ENCODE measurements at places on chromosomes 5 and 9.

DNA sequence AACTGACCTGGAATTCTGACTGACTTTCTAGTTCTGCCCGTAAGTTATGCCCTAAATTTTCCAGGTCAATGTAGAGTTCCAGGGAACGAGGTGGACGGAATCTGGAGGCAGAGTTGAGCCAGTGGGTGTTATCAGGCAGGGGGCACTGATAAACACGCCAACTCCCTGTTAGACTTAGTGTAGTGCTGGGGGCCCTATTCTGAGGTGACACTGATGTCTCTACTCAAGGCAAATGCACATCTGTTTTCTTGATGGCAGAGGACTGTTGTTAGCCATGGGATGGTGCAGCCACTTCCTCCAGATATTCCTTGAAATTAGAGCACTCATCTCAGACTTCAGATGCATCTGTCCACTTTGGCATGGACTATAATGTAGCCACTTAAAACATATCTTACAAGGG, 83.5 kb downstream of the C9orf152 start:
- DNase-seq, result no peak

DNA sequence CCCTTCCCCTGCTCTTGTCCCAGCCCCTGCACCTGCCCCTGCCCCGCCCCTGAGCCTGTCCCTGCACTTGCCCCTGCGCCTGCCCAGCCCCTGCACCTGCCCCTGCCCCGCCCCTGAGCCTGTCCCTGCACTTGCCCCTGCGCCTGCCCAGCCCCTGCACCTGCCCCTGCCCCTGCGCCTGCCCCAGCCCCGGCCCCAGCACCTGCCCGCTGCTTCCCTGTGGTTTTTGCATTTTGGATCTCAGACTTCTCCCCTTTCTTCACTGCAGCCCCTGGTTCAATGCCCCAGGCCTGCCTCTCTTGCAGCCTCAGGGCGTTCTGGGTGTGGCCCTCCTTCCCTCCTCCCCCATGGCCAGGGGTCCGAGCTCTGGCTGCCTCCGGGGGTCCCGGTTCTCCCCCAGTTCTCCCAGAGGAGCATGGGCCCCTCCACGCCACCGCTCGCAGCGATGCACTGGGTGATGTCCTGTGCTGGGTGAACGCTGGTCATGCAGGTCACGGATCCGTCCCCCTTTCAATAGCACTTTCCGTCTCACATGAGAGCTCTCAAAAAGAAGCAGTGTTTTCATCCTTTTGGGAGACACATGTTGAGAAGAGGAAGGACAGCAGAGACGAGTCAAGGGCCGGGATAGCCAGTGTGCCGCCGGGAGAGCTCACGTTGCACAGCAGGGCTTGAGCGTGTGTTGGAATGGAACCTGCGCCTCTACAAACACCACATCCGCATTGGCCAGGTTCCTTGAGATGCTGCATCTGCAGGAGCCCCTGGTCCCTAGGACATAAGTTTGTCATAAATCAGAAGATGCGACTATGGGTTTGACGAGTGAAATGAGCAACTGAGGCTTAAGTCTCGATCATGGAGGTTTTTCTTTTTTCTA, 44.0 kb upstream of the IRX4 start:
- no peak for DNase-seq

DNA sequence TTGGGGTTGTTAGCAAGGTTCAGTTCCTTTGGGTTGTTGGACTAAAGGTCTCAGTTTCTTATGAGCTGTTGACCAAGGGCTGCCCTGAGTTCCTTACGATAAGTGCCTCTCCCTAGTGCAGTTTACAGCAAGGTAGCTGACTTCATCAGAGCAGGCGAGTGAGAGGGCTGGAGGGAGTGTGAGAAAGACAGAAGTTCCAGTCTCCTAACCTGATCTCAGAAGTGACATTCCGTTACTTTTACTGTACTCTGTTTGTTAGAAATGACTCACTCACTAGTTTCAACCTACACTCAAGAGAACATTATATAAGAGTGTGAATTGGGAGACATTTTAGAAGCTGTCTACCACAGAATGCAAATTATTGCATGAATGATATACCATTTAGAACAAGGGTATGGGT, 21.2 kb upstream of the IL31RA start:
- DNase-seq, result no peak

DNA sequence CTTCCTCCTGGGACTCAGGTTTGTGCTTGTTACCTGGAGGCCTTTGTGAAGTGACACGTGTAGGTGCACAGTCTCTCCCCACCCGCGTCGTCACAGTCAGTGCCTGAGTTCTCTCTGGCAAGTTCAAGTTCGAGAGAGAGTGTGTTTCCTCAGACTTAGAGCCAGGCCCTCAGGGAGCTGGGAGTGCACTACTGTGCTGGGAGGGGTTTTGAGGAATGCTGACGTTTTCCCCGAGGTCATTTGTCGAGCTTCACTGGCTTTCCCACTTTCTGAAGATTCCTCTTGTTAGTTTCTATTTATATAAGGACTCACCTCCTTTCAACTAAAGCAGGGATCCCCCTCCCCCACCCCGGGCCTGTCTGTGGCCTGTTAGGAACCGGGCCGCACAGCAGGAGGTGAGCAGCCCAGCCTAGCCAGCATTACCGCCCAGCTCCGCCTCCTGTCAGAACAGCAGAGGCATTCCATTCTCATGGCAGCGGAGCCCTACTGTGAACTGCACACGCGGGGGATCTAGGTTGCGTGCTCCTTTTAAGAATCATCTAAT, 209.2 kb downstream of the DIRAS2 start:
- no peak for DNase-seq

GRCh38 chr9:105403552-105404248, 44.1 kb upstream of the FSD1L start:
- no peak for DNase-seq

DNA sequence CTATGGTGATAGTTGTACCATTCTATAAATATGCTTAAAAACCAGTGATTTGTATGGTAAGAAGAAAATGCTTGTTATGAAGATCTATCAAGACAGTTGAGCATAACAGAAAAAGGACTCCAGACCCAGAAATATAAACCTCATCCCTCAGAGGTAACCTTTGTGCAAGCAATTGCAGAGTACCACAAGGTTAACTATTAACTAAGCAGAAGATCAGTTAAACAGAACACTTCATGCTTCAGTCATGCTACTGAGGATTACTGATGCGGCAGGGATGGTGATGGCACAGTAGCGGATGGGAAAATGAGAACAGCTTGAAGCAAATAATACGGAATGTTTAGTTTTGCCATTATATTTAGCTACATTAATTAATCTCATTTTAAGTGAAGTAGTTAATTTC, 45.5 kb downstream of the IARS1 start:
- no peak for DNase-seq

DNA sequence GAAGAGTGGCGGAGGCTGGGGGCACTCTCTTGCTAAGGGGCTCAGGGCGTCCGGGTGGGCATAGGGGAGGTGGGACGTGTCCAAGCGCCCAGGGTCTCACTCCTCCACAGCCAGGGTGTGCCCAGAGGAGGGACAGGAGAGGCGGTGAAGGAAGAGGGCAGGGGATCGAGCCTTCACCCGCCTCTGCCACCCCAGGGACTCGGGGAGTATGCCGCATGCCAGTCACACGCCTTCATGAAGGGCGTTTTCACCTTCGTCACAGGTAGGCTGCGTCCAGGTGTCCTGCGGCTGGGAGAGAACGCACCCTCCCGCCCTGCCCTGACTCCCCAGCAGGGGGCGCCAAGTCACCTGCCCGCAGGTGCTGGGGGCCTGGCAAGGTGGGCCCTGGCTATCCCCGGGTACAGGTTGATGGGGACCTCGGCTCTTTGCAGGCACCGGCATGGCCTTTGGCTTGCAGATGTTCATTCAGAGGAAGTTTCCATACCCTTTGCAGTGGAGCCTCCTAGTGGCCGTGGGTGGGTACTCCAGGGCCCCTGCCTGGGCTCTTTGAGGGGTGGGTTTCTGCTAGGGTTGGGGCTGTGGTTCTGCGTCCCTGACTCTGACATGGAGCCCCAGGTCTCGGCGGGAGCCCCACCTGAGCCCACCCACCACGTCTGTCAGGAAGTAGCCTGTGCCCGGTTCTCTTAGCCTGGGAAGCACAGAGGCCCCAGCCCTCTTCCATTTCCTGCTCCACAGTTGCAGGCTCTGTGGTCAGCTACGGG, 552 bp downstream of the TMEM141 start:
- DNase-seq, result peak; percentile 44

GRCh38 chr9:128798896-128799295, 11.8 kb downstream of the TBC1D13 start:
- DNase-seq, result no peak

- DNase-seq, result no peak
These were observed 151.1 kb upstream of the POU5F2 start for GRCh38 chr5:93892481-93892880.

DNA sequence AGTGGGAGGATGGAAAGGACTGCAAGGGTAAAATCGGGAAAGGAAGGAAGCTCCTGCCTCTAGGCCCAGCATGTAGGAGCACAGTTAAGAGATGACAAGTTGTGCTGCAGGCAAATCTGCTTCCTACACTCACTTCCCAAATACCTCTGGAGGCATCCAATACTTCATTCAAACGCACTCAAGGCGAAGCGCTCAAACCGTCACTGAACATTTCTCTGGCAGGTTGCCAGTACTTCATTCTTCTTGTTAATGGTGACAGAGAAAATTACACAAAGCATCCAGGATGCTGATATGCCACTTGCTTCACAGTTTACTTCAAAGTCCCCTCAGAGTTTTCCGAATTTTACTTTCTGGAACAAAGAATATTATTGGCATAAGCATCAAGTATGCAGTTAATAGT, 59.8 kb downstream of the NREP start:
- DNase-seq, result no peak

GRCh38 chr5:176514244-176514950, 22.8 kb downstream of the RNF44 start:
- DNase-seq, result no peak

GRCh38 chr5:45408067-45408466, 288.1 kb downstream of the HCN1 start:
- DNase-seq, result no peak

GRCh38 chr9:107815782-107816560, 326.4 kb upstream of the KLF4 start:
- DNase-seq, result no peak

DNA sequence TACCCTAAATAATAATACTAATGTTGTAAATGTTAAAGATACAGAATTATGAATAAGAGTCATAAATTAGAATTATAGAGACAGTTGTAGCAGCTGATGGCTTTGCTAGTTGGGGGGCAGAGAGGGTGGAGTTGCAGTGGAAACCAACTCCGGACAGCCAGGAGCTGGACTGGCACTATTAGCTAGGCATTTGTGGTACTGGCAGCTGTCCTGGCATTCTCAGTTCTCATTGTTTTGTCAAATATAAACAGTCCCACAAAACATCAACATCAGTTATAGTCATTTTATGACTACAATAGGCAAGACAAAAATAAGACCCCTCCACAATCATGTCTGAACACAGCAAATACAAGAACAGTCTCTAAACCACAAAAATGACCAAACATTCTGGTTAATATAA, 2.8 kb upstream of the FBXL17 start:
- no peak for DNase-seq

DNA sequence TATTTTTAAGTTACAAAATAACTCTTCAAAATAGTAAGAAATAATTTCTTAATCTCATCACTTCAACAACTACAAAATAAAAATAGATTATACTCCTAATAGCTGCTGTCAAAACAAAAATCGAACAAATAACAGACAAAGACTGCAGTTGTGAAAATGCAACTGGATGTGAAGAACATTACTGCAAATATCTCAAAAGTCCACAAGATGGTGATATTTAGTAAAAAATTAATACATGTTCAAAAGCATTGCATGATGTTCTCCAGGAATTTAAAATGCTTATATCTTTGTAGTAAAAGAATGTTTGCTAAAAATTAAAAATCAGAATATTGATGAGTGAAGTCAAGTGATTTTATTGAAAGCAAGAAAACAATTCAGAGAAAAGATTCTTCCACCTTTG, 66.2 kb downstream of the MPDZ start:
- no peak for DNase-seq

Data from stimulated activated CD8-positive, alpha-beta memory T cell treated with anti-CD3 and anti-CD28 coated beads, Interleukin-2, amount 100 ng/mL, for 48 hours (primary cell).